NCI-H2081 (cell line): ENCODE measurements at places on chromosomes 12 and 14.

DNA sequence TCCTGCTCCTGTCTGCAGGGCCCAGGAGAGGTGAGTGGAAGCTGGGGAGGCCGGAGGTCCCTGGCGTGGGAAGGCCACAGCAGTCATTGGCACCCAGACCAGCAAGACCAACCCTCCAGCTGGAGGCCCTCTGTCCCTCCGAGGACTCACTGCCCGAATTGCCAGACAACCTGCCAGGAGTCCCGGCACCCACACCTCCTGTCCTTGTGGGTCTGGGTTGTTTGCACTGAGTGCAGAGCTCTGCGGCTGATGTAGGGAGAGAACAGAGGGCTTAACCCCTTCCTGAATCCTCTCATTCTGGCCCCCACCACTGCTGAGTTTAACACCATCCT, 204.9 kb downstream of the KIF26A start:
- DNase-seq: no peak

GRCh38 chr12:13173012-13173932, 23.3 kb upstream of the EMP1 start:
- DNase-seq: no peak

DNA sequence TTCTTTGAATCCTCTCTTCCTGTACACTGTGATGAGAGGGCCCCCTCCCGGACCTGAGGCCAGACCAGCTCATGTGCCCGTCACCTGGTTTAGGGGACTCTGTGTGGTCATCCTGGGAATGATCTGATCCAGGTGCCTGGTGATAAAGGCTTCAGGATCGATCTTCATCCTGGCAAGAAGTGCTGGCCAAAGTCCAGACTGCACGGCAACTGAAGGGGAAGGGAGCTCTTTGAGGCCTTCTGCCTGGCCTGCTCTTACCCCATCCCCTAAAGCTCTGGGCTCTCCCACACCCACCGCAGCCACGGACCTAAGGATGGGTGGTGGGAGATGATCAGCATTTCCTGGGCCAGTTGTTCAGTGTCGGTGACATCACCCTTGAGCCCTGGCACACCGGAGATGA, 31.8 kb downstream of the GCN1 start:
- no peak for DNase-seq

- no peak for DNase-seq
Observed at GRCh38 chr14:26323869-26324268, 274.0 kb downstream of the NOVA1 start.

DNA sequence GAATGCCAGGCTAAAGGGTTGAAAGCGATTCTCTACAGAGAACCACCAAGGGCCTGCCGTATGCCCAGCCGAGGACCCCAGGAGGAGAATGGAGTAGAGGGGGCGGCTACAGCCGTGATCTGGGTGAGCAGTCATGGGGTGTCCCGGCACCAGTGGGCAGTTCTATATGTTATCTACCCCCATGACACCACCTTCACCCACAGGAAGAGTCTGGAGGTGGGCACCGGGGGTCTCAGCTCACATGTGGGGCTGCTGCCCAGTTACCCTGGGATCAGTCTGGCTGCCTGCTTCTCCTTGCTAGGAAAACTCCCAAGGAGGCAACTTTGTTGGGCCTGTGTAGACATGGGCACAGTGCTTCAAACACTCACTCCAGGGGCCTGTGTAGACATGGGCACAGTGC, 99.4 kb downstream of the LGMN start:
- DNase-seq: no peak

- DNase-seq: no peak
Observed at GRCh38 chr14:32044454-32044853, 32.6 kb upstream of the ARHGAP5 start.

- no peak for DNase-seq
Observed at GRCh38 chr12:52005903-52006703, 643 bp upstream of the TAMALIN start.
